Fibroblast of lung (primary cell): ENCODE measurements at places on chromosomes 1 and 21. TPM values are rescaled to one million over a fixed set of nuclear protein-coding genes. Genes with fewer than 3 reads are reported as not detected.
A peak's percentile ranks its signal among the peaks of the same experiment; 100 is the strongest.

NEXN gene
- 16.2 and 24.4 TPM in 2 replicates for total RNA-seq

XKR8 gene
- total RNA-seq, result 4.4 and 9.2 TPM in 2 replicates

BMP8B gene
- not detected in 2 replicates for total RNA-seq

ANGPTL3 gene
- total RNA-seq, result not detected in 2 replicates

CHI3L2 gene
- total RNA-seq, result 1.5 and 10.3 TPM in 2 replicates

NMNAT2 gene
- total RNA-seq, result under 0.01 TPM in 2 replicates

- H3K27me3 ChIP-seq, result no peaks in the 10 kb centered on the region
- DNase-seq, result no peak
- H3K27ac ChIP-seq, result no peak overlapping the region
- no peaks in the 10 kb centered on the region for H3K4me1 ChIP-seq
These were observed 51.2 kb downstream of the SIPA1L2 start for GRCh38 chr1:232578651-232579195.

GRCh38 chr21:44539991-44540666, at the start of gene KRTAP10-1:
Gene KRTAP10-1, minus strand, starts transcription at chr21:44540195. Its CDS starts 45 bp downstream, at chr21:44540150.
- H3K4me1 ChIP-seq, result no peaks in the 10 kb centered on the region
- H3K27ac ChIP-seq, result no peak within 1 kb of the TSS
- no peaks in the 10 kb centered on the region for H3K36me3 ChIP-seq
- no peak for DNase-seq
- no peaks in the 10 kb centered on the region for H3K27me3 ChIP-seq

GRCh38 chr1:180269645-180270529, 39.8 kb downstream of the LHX4 start:
- no peaks in the 10 kb centered on the region for H3K36me3 ChIP-seq
- H3K4me3 ChIP-seq, result no peak overlapping the region
- no peak overlapping the region for H3K27ac ChIP-seq

DNA sequence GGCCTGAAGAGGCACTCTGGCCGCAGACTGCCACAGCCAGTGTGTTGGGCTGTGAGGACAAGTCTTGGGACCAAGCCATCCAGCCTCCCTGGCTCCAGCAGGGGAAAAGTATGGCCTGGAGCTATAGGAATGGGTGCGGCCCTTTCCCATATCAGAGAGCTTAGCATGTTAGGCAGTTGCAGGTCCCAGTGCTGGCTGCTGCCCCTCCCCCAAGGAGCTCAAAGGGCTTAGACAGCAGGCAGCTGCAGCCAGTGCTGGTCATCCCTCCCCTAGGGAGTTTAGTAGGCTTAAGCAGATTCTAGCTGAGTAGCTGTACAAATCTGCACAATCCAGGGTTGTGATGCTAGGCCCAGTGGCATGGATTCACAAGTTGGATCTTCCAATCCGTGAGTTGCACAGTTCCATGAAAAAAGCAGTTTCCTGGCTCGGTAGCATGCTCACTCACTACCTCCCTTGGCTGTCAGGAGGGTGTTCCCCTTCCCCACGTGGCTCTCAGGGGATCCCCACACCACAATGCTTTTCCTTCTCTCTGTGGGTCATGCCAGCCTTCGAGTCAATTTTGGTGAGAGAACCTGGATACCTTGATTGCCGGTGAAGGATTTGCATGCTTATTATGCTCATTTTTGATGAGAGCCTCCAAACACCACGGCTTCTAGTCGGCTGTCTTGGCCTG, 1490.8 kb downstream of the BRINP3 start:
- no peak overlapping the region for H3K27ac ChIP-seq
- H3K36me3 ChIP-seq, result no peaks in the 10 kb centered on the region
- no peak overlapping the region for H3K4me3 ChIP-seq
- no peak for DNase-seq

GRCh38 chr1:26287033-26287711, 7.3 kb downstream of the SH3BGRL3 start:
- peaks cover 35% of the 10 kb centered on the region for H3K4me1 ChIP-seq
- H3K4me3 ChIP-seq, result no peak overlapping the region

GRCh38 chr21:14491269-14491681, 54.8 kb downstream of the SAMSN1 start:
- no peaks in the 10 kb centered on the region for H3K4me1 ChIP-seq
- no peak overlapping the region for H3K4me3 ChIP-seq
- no peaks in the 10 kb centered on the region for H3K36me3 ChIP-seq
- H3K27me3 ChIP-seq, result no peaks in the 10 kb centered on the region
- no peak for DNase-seq
- no peak overlapping the region for H3K27ac ChIP-seq

DNA sequence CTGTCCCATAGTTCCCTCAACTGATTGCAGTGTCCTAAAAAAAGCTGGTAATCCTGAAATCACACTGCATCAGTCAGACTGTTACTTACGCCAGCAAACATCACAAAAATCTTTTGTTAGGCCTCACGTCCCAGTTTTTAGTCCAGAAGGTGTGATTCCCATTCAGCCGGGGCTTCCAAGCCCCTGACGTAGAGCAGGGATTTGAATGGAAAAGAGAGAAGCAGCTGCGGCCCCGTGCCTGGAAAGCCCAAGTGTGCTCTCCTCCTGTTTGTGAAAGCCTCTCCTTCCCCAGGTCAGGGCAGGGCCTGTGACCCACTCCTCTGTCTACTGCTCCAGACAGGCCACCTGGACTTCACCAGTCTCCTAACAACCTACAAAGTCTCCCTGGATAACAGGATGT, 20.7 kb downstream of the KCNA10 start:
- peaks cover 8% of the 10 kb centered on the region for H3K27me3 ChIP-seq
- H3K4me1 ChIP-seq, result no peaks in the 10 kb centered on the region
- H3K27ac ChIP-seq, result no peak overlapping the region
- DNase-seq, result no peak

- DNase-seq, result no peak
- no peaks in the 10 kb centered on the region for H3K27me3 ChIP-seq
- no peak overlapping the region for H3K27ac ChIP-seq
- H3K4me3 ChIP-seq, result no peak overlapping the region
These were observed 33.7 kb downstream of the AADACL4 start for GRCh38 chr1:12677565-12677964.

GRCh38 chr1:156712626-156713025, 7.2 kb upstream of the CRABP2 start:
- H3K36me3 ChIP-seq, result no peaks in the 10 kb centered on the region
- peaks cover 41% of the 10 kb centered on the region for H3K4me1 ChIP-seq
- H3K27ac ChIP-seq, result no peak overlapping the region
- no peak overlapping the region for H3K4me3 ChIP-seq
- DNase-seq, result peak; percentile 36
- no peaks in the 10 kb centered on the region for H3K27me3 ChIP-seq

DNA sequence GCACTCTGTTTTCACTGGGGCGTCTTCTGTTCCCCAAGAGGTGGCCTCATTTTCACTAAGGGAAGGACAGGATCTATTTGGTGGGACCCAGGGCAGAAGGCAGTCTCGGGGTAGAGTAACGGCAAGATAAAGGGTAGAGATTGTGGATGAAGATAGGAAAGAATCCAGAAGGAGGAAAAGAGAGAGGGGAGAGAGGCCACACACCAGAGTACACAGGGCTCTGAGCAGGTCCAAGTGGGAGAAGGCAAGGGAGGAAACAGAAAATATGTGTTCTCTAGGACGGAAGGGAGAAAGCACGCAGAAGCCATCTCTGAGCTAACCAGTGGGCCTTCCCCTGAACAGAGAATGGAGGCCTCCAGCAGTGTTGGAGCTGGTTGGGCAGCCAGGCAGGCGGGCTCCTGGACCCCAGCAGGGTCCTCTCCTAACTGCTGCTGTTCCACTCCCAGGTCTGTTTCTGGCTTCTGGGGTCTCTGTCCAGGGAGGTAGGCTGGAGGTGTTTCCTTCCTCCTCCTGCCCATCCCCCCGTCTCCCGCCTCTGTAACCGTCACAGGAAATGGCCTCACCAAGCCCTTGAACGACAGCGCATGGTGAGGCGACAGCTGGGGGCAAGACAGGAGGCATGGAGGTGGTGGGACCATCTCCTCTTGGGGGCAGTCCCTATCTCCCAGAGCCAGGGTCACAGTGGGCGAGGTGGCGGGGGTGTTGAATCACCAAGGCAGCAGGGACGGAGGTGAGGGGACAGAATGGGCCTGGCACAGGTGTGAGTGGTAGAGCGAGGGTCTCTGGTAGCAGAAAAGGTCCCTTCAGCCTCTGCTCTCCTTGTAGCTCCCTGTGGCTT, 649 bp downstream of the PTPN7 start:
- no peaks in the 10 kb centered on the region for H3K4me1 ChIP-seq
- H3K36me3 ChIP-seq, result no peaks in the 10 kb centered on the region
- H3K4me3 ChIP-seq, result no peak overlapping the region
- DNase-seq, result no peak
- H3K27me3 ChIP-seq, result peaks cover 15% of the 10 kb centered on the region

- no peaks in the 10 kb centered on the region for H3K36me3 ChIP-seq
- H3K27me3 ChIP-seq, result no peaks in the 10 kb centered on the region
- H3K27ac ChIP-seq, result no peak overlapping the region
- H3K4me3 ChIP-seq, result peak overlapping the region; percentile 76
- H3K4me1 ChIP-seq, result peaks cover 4% of the 10 kb centered on the region
These were observed 2.7 kb downstream of the ARHGEF11 start for GRCh38 chr1:157042846-157043245.

GRCh38 chr1:53595906-53596305, 136.7 kb downstream of the DMRTB1 start:
- DNase-seq, result no peak
- H3K4me1 ChIP-seq, result no peaks in the 10 kb centered on the region

GRCh38 chr1:89490389-89490788, 34.2 kb upstream of the LRRC8B start:
- no peaks in the 10 kb centered on the region for H3K36me3 ChIP-seq
- no peaks in the 10 kb centered on the region for H3K27me3 ChIP-seq
- no peak overlapping the region for H3K4me3 ChIP-seq
- no peak overlapping the region for H3K27ac ChIP-seq
- no peaks in the 10 kb centered on the region for H3K4me1 ChIP-seq
